ENCODE measurements at places on chromosomes 4 and X.

DNA sequence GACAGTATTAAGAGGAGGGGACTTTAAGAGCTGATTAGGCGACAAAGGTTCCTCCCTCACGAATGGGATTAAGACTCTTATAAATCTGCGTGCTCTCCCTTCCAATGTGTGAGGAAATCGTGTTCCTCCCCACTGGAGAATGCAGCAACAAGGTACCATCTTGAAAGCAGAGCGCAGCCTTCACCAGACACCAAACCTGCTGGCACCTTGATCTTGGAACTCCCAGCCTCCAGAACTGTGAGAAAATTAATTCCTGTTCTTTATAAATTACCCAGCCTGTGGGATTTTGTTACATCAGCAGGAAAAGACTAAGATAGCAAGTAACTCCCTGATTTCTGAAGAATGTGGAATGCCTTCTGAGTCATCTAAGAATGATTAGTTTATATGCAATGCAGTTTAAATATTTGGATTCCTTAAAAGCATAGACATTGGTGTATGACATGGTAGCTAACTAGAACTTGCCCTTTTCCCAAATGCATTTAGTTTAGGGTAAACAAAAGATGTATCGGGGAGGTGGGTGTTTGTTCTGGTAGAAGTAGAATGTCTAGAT lies 86.1 kb downstream of the USP46 start:
- peak; percentile 87 for DNase-seq

DNA sequence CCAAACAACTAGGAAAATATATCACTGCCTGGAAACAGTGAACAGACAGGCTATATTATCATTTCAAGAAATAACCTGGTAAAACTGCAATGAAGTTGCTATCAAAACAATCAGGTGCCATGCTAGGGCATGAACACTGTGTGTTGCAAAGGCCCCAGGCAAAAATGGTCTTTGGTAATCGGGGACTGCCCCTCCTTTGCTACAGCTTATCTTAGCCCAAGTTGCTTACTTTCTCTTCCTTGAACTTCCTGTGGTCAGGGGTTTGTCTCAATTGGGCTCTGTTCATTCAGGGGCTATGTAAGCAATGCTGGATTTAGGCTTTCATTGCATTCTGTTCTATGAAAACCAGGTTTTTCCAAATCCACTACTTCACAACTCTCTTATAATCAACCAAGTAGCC lies 30.4 kb downstream of the SCML1 start:
- DNase-seq, result no peak

DNA sequence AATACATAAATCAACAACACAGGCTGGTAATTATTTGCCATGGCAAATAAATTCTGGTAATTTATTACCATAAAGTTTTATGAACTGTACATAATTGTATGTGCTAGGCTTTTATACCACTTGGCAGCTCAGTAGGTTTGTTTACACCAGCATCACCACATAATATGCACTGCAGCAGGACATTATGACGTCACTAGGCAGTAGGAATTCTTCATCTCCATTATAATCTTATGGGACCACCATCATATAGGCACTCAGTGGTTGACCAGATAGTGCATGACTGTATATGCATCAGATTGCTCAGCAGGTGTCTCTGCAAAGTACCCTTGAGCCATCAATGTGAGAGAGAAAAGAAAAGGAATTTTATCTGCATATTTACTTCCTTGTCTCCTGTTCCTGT lies 295.4 kb downstream of the CFAP47 start:
- no peak for DNase-seq

GRCh38 chrX:153984351-153985178 lies 12.0 kb downstream of the TMEM187 start:
- no peak for DNase-seq

DNA sequence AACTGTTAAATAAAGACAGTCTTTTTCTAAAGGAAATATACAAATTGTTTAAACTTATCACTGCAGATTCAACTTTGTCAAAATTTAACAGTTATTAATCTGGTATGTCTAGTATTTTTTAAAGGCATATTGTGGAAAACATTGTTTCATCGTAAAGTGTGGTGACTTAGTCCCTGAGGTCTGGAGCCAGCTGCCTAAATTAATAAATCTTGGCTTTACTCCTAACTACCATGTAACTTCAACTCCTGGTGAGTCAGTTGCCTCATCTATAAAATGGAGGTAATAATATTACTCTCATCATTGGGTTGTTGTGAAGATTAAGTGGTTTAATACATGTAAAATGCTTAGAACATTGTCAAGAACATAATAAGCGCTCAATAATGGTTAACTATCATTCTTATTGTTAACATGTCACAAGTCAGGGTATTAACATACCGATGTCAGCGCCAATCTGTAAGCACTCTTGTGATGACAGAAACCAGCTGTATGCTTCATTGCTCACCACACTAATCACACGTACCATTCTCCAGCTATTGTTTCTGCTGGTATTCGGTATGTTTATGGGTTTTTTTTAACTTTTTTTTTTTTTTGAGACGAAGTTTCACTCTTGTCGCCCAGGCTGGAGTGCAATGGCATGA lies 14.1 kb upstream of the SMIM43 start:
- DNase-seq, result peak; percentile 48

DNA sequence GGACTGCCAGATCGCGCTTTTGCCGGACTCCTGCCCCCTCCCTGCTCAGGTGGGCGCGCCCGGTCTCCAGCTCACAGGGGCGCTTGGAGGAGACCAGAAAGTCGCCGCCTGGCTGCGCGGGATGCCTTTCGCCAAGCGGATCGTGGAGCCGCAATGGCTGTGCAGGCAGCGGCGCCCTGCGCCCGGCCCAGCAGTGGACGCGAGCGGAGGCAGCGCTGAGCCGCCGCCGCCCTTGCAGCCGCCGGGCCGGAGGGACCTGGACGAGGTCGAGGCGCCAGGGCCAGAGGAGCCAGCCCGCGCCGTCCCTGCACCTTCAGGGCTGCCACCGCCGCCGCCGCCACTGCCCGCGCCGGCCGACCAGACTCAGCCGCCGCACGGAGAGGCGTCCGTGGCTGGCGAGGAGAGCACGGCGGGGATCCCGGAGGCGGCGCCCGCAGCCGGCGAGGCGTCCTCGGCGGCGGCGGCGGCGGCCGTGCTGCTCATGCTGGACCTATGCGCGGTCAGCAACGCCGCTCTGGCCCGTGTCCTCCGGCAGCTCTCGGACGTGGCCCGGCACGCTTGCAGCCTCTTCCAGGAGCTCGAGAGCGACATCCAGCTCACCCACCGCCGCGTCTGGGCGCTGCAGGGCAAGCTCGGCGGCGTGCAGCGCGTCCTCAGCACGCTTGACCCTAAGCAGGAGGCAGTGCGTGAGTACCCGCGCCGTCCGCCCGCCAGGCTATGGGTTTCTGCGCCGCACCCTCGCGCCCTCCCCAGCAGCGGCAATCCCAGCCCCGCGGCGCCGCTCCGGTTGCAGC lies 834 bp downstream of the NHS start:
- peak; percentile 51 for DNase-seq

GRCh38 chrX:112056476-112056875 lies 26.1 kb downstream of the TRPC5 start:
- no peak for DNase-seq

DNA sequence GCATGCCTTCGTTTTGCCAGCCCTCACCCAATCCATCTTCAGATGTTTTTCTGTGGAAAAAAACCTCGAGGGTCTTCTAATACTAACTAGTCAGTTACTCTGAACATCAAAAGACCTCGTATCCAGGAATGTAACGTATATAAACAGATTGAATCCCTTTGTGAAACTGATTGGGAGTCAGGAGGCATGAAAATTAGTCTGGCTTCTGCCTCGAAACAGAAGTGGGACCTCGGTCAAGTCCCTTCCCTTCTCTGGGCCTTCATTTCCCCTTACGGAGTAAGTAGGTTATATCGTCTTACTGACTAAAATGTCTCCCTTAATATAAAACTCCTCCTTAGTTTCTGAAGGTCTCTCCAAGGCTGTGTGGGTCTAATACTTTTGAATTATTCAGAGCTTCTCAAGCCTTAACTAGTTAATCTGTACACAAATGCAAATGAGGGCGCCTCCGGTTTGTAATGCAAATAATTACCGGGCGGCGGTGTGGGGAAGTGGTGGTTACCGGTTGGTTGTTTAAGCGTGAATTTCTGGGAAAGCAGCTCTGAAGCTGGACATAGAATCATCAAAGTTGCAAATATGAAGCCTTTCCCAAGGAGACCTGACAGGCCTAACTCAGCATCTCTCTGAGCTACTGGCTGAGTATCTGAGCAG lies 11.4 kb upstream of the NKRF start:
- DNase-seq, result no peak

DNA sequence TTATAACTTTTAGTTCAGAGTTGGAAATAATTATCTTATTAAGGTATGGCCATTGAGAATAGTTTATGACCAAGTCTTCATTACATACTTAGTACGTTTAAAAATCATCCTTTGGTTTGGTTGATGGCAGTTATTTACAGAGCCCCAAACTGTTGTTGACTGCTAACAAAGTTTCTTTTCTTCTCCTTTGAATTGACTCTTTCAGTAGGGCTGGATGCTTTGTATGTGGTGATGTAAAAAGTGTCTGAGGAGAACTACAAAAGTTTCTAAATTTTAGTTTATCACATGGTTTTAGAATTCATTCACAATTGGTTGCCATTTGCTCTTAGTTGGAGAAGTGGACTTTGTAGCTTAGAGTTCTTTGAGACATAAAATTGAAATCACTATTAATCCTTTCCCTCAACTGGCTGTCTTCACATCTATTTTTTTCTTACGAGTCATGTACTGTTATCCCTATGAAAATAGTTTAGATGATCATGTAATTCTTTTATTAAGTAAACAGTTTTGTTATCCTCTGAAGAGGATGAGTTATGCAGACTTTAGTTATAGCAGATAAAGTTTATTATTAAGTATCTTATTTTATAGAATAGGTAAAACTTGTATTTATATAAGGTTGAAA lies 14.8 kb downstream of the PTPN13 start:
- no peak for DNase-seq

DNA sequence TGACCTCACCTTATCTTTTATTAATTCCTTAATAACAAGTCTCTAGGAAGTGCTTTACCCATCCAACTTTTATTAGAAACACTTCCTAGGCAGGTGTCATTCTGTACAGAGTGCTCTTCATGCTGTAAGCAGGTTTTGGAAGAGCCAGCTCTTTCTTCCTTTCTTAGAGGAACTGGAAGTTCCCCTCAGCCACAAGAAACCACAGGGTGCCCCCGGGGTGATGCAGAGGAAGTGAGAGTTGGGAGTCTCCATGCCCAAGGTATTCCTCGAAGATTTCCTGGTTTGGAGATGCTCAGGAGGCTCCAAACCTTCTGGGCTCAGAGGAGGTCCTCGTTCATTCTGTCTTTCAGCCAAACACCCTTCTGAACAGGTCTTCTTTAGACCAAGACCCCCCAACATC lies 83.8 kb downstream of the EGF start:
- no peak for DNase-seq

GRCh38 chr4:924107-925096 lies 7.7 kb downstream of the GAK start:
- DNase-seq, result no peak

GRCh38 chr4:14675279-14675985 lies 326.8 kb upstream of the CPEB2 start:
- DNase-seq, result no peak

DNA sequence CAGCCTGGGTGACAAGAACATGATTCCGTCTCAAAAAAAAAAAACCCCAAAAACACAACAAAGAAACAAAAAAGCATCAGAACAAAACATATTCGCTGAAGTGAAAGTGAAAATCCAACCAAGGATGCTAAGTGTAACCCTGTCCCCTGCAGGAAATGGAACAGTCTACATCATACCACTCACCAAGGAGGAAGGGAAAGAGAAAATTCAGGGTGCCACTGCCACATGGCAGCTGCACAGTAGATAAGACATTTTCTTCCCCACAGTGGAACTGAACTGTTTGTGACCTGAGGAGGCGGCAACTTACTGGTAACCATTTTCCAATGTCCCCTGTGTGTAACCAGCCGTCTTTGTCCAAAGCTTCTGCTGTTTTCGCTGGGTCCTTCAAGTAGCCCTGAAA lies 28.2 kb upstream of the CENPU start:
- no peak for DNase-seq

GRCh38 chr4:33134366-33134765 lies 2414.2 kb downstream of the PCDH7 start:
- DNase-seq, result no peak

- DNase-seq, result peak; percentile 42
Measured at GRCh38 chr4:128782875-128783614, 26.5 kb upstream of the JADE1 start.

DNA sequence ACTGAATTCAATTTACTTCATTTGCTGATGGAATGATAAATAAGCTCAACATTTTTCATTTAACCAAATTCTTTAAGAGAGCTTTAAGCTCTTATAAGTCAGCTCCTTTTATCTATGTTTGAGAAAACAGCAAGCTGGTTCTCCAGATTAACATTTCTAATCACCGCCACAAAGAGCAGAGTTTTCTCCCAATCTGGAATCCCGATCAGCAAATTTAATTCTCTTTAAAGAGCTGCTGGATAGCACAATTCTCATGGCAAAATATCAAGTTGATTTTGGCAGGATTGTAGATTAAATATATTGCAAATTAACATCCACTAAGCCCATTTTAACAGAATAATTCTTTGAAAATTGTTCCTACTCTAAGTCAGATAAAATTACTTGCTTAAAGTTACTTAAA lies 48.8 kb downstream of the RPS6KA3 start:
- DNase-seq, result no peak

DNA sequence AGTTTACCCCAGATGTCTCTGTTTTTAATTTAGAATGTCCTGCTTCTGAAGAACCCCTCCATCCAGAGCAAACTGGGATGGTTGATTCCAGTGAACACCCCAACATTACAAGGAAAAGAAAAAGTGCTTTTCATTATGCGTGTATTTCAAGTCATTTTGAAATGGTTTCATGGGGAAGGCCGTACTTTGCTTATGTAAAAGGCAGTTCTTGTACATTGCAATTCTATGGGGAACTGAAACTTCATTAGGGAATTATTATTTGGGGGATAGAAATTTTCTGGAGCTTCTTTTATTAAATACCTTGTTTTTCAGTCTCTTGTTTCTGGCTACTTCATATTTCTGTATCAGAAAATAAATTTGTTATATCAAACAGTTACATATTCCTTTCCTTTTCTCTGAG lies 96.9 kb upstream of the ZNF518B start:
- no peak for DNase-seq

- peak; percentile 14 for DNase-seq
Measured at GRCh38 chr4:107721436-107722100, 1.5 kb upstream of the PAPSS1 start.

GRCh38 chrX:63661676-63662075 lies 123.3 kb downstream of the ARHGEF9 start:
- DNase-seq, result no peak

- DNase-seq, result peak; percentile 52
Measured at GRCh38 chr4:41360921-41361793, 104.4 kb downstream of the UCHL1 start.

DNA sequence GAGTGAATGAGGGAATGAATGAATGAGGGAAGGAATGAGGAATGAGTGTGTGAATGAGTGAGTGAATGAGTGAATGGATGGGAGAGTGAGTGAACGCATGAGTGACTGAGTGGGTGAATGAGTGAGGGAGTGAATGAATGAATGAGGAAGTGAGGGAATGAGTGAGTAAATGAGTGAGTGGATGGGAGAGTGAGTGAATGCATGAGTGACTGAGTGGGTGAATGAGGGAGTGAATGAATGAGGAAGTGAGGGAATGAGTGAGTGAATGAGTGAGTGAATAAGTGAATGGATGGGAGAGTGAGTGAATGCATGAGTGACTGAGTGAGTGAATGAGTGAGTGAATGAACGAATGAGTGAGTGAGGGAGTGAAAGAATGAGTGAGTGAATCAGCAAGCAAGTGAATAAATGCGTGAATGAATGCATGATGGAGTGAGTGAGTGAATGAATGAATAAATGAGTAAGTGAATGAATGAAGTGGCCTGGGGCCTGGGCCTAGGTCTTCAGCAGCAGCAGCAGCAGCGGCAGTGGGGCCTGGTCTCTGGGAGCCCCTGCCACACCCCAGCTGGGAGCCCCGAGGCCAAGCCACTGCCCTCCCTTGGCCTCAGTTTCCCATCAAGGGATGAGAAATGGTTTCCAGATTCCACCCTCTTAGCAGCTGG lies 16.2 kb upstream of the PSAPL1 start:
- no peak for DNase-seq
